ENCODE measurements at places on chromosomes 3 and 15.
A peak's percentile ranks its signal among the peaks of the same experiment; 100 is the strongest.

DNA sequence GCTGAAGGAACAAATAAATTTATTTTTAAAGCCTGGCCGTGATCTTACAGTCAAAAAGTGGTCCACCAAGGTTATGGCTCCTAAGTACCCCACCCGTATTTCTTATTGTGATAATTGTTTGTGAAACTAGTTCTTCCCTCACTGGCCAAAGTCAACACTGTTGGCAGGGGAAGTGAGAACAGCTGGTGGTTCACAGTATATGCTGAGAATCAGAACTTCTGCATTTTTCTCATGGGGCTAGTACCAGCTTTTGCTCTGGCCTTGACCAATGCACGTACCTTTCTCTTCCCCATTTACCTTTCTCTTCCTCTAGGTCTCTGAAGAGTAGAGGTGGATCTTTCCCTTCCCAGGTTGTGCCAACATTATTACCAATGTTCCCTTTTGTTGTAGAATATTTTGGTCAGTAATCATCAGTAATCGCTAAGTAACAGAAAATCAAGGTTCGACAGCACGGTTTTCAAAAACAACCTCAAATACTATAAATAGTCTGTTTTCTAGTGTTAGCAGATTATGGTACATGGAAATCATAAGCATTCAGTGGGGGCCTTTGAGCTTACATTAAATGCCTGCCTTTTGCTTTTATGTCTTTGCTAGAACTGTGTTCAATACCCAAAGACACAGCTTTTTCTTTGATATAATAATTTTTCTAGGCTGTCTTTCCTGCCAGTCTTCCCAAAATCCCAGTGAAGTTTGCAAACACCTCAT lies 268.0 kb downstream of the LPP start:
- no peak for DNase-seq

GRCh38 chr3:139561959-139562676 lies 22.6 kb upstream of the RBP1 start:
- DNase-seq, result no peak

- DNase-seq, result no peak
Observed at GRCh38 chr3:31891876-31892455, 89.1 kb downstream of the OSBPL10 start.

DNA sequence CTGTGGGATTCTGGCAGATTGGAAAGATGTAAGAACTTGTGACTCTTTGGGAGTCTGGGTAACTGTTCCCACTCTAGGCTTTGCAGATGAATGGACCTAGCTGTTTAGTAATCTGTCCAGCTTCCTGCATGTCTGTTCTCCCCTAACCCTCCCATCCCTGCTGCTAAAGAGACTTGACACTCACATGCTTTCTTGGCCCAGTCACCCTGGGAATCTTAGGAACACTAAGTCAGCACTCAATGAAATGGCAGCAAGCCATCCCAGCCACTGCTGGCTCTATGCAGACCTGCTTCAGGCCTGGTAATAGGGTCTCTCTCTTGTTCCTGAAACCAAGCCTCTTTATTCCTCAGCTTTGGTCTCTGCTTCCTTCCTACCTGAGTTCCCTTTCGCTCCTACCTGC lies 63.7 kb upstream of the THSD4 start:
- DNase-seq, result no peak

GRCh38 chr15:40481341-40482074 lies 10.7 kb downstream of the CHST14 start:
- DNase-seq, result no peak

DNA sequence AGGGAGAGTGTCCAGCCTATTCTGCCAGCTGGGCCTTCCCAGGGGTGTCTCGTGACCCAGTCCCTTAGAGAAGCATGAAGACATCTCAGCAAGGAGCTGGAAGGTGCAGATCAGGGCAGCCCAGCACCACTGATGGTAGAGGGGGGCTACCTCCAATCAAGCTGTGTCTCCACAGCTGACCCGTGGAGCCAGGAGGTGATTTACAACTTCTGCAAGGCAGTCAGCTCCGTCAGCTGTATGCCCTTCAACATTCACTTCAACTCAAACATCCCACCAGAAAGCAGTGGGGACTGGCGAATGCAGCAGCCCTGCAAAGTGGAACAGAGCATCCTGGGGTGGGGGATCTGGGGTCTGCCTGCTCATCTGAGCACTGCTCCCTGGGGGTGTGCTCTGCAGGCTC lies 32.6 kb upstream of the FRG2C start:
- DNase-seq, result no peak

DNA sequence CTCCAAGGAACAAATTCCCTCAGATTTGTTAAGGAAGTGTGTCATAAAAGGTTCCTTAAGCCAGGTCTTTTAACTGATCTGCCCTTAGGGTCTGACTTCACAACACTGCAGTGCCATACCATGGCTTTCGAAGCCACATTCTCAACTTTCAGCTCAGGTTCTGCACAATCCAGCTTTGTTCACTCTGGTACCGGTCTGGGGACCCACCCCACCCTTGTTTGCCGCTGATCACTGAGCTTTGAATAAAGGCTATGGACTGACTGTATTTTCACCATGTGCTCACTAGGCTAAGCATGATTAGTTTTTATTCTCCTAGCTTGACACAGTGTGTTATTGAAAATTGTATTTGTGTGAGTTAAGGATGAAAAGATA lies 15.9 kb downstream of the SNX1 start:
- no peak for DNase-seq

GRCh38 chr3:45659661-45660566 lies 29.3 kb upstream of the SACM1L start:
- DNase-seq, result peak; percentile 4

DNA sequence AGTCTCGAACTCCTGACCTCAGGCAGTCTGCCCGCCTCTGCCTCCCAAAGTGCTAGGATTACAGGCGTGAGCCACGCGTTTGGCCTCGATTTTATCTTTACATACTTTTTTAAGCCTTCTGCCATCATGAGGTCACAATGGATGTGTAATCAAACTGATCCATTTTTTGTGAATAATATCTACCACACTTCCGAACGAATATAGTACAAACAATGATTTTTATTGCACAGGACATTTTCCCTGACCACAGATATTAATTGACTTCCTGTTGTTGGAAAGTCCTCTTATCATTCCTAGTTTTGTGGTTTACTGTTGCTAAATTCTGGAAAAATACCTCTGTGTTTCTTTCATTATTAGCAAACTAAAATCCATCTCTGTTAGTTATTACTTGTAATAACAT lies 68.9 kb downstream of the MINDY2 start:
- no peak for DNase-seq

GRCh38 chr3:138688871-138689299 lies 80.3 kb downstream of the FAIM start:
- no peak for DNase-seq

DNA sequence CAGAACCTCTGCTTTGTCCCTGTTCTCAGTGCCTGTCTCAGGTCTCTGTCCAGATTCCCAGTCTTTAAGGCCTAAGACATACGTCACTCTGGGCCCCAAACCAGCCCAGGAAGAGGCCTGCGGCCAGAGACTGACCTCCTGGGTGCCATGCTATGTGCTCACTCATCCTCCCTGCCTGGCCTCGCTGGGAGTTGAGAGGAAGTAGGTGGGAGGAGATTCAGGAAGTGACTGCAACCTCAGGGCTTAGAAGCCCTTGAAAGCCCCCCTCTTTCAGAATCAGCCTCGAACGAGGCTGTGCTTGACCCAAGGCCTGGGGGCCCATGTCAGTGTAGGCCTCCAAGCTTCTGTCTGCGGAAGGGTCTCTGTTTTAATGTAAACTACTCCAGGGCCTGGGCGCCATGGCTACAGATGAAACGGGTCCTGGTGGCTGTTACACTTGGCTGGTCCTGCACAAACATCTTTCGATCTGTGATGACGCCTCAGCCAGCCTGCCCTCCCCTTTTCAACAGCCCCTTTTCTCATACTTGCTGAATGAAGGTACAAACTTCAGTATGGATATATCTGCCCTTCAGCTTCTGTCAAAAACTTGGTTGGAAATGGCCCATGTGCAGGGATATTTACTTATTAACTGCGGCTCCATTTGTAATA lies 11.7 kb downstream of the RASGRF1 start:
- DNase-seq, result no peak

GRCh38 chr3:162541923-162542322 lies 1045.3 kb downstream of the OTOL1 start:
- DNase-seq, result no peak

DNA sequence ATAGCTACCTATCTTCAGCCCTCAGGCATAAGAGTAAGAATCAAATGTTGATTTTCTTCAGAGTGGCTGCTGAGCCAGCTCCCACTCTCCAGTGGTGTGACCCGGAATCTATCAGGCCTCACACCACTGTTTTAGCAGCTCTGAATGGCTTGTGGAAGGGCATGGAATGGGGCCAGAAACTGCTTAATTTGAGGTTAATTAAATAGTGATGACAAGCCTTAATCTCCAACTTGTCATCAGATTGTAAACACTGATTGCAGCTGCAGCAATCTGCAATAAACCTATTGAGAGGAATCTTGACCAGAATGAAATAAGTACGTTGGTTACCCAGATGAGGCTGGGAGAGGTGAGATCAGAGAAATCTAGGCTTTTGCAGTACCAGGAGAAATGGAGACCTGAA lies 317.4 kb downstream of the FHIT start:
- DNase-seq, result no peak

- no peak for DNase-seq
Observed at GRCh38 chr3:113660896-113661295, 35.5 kb downstream of the USF3 start.

GRCh38 chr15:34650177-34650576 lies 66.7 kb upstream of the GOLGA8B start:
- no peak for DNase-seq

DNA sequence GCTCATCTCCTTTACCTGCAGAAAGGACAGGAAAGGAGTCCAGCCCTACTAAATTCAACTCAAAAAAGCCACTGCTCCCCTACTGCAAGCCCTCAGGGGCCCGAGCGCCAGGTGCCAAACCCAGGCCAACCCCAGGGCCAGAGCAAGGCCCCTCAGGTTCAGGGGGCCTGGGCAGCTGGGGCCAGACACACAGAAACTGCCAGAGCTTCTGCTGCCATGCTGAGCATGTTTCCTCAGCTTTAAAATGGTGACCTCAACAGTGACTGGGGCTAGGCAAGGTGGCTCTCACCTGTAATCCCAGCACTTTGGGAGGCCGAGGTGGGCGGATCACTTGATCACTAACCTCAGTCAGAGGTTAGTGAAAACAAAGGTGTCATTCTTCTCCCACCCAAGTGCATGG lies 38.8 kb downstream of the KLHL25 start:
- no peak for DNase-seq

GRCh38 chr15:72947709-72948108 lies 104.6 kb upstream of the NEO1 start:
- DNase-seq, result no peak

- no peak for DNase-seq
Observed at GRCh38 chr3:127212231-127212630, 19.3 kb downstream of the PRR23E start.

- DNase-seq, result no peak
Observed at GRCh38 chr3:58779934-58780333, 113.4 kb upstream of the FAM3D start.

GRCh38 chr15:47750030-47750739 lies 32.9 kb downstream of the SEMA6D start:
- no peak for DNase-seq

GRCh38 chr3:37029516-37030163 lies 36.3 kb downstream of the MLH1 start:
- DNase-seq, result no peak

- no peak for DNase-seq
Observed at GRCh38 chr3:8539419-8539818, 37.8 kb downstream of the LMCD1 start.

DNA sequence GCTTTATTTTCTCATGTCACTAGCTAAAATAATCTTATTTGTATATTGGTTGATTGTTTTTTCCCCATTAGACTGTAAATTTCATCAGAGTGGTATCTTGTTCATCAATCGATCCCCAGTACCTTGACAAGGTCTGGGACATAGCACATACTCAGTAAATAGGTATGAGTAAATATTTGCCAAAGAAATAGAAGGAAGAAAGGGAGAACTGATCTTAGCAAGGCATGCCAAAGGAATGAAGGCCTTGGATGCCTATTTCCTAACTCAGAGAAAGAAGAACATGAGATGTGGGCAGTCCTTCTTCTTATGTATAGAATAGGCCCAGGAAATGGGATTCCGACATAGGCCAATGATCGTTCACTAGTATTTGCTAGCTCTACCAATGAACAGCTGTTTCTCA lies 54.7 kb downstream of the ISL2 start:
- no peak for DNase-seq

DNA sequence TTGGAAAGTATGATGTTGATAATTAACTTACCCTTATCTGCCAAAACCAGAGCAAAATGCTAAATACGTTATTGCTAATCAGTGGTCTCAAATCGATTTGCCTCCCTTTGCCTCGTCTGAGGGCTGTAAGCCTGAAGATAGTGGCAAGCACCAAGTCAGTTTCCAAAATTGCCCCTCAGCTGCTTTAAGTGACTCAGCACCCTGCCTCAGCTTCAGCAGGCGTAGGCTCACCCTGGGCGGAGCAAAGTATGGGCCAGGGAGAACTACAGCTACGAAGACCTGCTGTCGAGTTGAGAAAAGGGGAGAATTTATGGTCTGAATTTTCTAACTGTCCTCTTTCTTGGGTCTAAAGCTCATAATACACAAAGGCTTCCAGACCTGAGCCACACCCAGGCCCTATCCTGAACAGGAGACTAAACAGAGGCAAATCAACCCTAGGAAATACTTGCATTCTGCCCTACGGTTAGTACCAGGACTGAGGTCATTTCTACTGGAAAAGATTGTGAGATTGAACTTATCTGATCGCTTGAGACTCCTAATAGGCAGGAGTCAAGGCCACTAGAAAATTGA lies 59.7 kb downstream of the DCUN1D1 start:
- DNase-seq, result no peak

DNA sequence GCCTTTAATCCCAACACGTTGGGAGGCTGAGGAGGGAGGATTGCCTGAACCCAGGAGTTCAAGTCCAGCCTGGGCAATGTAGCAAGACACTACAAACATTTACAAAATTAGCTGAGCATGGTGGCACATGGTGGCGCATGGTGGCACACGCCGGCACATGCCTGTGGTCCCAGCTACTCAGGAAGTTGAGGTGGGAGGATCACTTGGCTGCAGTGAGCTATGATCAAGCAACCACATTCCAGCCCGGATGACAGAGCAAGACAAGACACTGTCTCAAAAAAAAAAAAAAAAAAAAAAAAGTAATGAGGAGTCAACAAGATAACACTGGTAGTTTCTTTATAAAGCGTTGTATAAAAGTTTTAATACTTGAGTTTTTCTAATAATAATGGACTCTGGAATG lies 10.1 kb downstream of the FEZF2 start:
- no peak for DNase-seq

DNA sequence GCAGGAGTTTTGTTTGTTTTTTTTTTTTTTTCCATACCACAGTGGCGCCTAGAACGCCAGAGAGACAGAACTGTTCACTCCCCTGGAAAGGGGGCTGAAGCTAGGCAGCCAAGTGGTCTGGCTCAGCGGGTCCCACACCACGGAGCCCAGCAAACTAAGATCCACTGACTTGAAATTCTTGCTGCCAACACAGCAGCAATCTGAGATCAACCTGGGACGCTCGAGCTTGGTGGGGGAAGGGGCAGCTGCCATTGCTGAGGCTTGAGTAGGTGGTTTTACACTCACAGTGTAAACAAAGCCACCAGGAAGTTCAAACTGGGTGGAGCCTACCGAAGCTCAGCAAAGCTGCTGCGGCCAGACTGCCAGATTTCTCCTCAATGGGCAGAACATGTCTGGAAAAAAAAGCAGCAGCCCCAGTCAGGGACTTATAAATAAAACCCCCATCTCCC lies 29.8 kb downstream of the SPICE1 start:
- peak; percentile 23 for DNase-seq

GRCh38 chr3:154250291-154250690 lies 74.0 kb downstream of the DHX36 start:
- DNase-seq, result no peak

All from activated naive CD4-positive, alpha-beta T cell (primary cell).